ENCODE measurements at places on chromosomes 7 and 10.

GRCh38 chr10:118966850-118967125 is 62.7 kb upstream of the NANOS1 start:
- DNase-seq = no peak

DNA sequence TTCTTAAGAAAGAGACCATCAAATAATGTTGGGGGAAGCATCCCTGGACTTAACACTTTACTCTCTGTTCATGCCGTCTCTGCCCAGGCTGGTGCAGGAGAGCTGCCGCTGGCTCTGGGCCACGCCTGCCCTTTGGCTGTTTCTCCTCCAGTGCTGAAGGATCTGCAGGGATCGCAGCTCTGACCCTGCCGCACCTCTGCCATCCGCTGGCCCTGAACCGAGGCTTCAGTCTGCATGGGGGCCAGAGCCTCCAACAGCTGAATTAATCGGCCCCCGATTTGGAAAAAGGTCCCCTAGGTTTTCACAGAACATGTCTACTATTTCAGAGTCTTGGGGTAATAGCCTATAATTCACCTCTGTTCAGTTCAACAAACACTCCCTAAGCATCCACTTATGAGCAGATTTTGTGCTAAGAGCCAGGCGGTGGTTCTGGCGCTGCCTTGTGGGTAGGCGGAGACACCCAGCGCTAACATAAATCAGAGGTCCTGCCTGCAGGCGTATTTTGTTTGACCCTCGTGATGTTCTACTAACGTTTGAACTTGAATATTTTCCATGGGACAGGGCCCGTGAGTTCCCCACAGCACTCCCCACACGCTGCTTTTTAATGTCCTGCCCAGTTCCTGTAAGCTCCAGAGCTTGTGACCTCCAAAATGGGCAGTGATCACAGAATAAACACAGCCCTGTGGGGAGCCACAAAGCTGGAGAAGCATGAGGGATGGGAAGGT is 99.0 kb downstream of the DYNC2I1 start:
- no peak for DNase-seq

DNA sequence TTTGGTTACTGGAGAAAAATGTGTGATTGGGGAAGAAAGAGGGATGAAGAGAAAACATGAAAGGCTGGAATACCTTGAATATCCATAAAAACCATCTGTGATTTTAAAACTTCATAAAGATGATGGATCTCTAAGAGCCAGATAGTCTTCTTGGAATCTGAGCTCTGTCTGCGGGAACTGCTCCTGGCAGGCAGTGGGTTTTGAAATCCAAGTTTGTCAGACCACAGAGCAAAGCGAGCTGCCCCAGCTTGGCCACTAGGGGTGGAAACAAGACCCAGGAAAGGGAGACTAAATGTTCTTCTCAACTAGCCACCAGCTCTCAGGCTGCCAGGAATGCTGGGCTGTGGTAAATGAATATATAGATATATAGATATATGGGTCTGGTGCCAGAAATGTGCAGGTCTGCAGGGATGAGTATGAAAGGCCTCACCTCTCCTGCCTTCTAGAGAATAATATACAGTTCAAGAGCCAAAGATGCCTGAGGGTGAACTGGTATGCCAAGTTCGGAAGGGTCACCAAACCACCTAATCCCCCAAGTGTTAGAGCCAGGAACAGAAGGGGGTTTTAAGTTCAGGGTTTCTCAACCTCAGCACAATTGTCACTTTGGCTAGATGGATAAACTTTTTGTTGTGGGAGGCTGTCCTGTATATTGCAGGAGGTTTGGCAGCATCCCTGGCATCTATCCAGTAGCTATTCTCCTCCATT is 208.8 kb downstream of the KCNMA1 start:
- peak; percentile 63 for DNase-seq

DNA sequence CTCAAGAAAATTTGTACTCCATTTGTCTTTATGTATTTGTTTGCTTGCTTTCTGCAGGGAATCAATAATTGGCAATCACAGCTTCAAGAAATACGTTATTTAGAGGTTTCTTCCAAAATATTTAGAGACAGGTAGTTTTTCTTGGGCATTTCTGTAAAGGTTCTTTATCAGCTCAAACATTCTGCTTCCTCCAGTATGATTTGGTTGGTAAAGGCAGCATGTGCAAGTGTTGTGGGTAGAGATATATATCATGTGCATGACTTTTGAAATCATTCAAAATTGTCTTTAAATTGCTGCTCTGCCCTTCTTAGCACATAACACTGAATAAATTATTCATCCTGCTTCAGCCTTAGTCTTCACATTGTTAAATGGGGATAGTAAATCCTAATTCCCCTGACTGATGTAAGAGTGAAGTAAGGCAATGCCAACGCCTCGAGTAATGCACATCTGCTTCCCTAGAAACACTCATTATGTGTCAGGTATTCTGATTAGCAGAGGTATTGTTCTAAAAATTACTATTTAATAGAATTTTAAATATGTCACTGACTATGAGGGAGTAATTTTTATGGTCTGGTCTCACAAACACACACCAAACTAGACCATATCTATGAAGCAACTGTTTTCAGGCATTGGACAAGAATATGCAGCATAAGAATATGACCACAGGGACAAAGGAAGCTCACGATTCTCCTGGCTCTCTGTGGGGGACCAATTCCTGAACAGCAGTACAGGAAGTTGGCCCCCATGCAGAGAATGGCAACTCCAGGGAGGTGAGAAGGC is 77.3 kb upstream of the AKR1E2 start:
- DNase-seq = no peak

DNA sequence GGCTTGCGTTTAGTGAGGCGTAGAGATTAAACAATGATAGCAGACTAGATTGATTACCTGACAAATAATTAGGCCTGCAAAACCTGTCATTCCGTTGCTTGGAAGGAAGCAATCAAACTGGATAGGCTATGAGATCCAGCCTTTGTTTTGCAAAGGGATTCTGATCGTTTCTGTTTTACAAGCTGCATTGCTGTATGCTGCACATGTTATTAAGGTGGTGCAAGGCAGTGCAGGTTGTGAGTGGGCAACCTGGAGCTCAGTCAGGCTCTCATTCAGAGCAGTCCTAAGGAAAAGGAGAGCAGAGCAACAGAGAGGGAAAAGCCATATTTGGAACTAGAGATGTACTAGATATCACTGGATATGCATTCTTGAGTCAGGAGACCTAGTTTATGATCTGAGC is 6.9 kb upstream of the NOBOX start:
- no peak for DNase-seq

- DNase-seq = no peak
Measured at GRCh38 chr7:138064856-138065357, 11.4 kb upstream of the AKR1D1 start.

GRCh38 chr10:19764111-19764510 is 52.1 kb upstream of the PLXDC2 start:
- no peak for DNase-seq

GRCh38 chr7:43112941-43113621 is 634 bp downstream of the HECW1 start:
- no peak for DNase-seq

- peak; percentile 21 for DNase-seq
Measured at GRCh38 chr7:2971914-2972834, 71.5 kb downstream of the CARD11 start.

DNA sequence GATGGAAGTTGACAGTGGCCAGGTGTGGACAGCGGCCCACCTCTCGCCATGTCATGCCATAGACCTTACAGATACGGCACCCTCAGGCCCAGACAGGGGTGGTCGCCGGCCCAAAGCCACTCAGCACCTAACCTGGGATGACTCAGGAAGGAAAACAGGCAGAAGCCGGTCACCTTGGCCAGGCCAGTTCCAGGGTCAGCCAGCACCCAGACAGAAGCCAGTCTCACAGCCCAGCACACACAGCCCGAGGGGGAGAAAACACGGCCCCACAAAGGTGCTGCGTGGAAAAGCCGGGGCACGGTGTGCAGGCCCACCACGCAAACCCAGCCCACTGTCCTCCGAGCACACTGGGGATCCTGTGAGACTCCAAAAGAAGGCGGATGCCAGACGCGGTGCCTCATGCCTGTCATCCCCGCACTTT is 95.2 kb upstream of the DNAAF5 start:
- DNase-seq = no peak

GRCh38 chr7:69656890-69657289 is 58.6 kb downstream of the AUTS2 start:
- DNase-seq = no peak

GRCh38 chr7:90432752-90433151 is 29.5 kb downstream of the CLDN12 start:
- DNase-seq = no peak

- no peak for DNase-seq
Measured at GRCh38 chr10:119496273-119496672, 46.2 kb downstream of the RGS10 start.

DNA sequence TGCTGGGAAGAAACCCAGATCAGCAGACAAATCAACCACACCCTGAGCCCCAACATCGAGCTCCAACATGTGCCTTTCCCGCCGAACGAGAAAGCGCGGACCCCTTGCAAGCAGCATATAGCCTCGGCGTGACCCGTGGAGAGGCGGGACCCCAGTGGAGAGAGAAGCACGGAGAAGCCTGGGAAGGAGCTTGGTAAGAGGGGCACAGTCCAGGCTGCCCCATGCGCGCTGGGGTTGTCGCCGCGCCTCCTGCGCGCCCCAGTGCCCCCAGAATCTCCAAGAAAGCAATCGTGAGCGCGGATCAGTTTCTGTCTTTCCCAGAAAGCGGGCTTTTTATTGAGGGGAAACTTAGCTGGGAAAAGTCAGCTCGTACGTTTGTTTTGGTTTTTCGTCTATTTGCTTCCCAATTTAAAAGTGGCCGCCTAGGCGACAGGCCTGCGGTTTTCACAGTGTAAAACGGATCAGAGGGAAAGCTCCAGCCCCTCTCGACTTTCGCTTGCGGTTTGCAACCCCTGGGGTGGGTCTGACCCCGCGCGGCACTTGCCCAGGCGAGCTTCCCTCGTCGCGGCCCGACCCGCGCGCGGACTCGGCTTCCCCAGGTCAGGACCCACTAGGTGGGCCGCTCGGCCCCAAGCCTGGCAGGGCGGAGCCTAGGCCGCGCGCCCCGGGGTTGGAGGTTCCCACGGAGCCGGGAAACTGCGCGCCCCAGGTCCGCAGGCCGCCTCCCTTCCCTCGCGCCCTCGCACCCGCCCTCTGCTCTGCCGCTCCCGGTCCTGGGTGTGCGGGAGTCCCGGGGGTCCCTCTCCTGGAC is 31.1 kb downstream of the SKIDA1 start:
- peak; percentile 74 for DNase-seq

DNA sequence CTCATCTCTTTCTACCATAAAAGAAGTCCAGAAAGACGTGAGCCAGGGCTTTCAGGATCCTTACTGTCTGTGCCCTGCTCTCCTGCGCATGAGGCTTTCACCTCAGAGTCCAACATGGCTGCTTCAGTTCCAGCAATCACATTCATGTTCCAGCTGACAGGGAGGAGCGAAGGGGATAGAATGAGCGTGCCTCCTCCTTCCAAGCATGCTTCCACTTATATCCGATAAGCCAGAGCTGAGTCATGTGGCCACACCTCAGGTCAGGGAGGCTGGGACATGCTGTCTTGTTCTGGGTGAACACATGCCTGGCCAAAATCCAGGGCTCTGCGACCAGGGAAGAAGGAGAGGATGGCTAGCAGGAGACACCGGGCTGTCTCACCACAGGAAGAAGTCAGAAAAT is 248.2 kb downstream of the SKAP2 start:
- DNase-seq = no peak

DNA sequence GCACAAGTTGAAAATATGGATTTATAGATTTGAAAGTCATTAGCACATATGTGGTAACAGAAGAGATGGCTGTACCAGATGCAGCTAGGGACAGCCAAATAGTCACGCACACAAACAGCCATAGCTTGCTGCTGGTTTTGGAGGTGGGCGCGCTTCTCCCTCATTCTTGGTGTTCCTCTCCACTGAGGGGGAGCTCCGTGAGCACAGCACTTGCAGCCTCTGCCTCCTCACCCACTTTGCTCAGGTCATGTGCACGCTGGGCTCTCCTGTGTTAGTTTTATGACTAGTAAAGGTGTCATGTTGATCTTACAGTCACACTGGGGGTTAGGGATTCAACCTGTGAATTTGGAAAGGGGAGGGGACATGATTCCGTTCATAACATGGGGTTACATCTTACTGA is 8.5 kb upstream of the ZNF786 start:
- DNase-seq = no peak

DNA sequence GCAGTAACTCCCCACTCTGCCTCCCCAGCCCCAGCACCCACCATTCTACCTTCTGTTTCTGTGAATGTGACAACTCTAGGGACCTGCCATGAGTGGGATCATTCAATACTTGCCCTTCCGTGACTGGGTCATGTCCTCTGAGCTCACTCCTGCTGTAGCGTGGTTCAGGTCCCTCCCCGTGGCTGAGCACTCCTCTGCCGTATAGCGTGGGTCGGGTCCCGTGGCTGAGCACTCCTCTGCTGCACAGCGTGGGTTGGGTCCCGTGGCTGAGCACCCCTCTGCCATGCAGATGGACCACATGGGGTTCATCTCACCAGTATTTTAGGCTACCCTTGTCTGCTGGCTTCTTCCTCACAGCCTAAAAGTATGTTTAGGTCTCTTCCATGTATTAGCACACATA is 43.0 kb downstream of the INSIG1 start:
- no peak for DNase-seq

GRCh38 chr10:11208908-11209829 is 191.5 kb downstream of the CELF2 start:
- DNase-seq = no peak

- DNase-seq = no peak
Measured at GRCh38 chr10:4894335-4894734, 68.3 kb downstream of the AKR1E2 start.

All from Kasumi-1 (cell line).